ENCODE measurements at places on chromosomes 3 and 15.

GRCh38 chr3:8524249-8524648, 22.6 kb downstream of the LMCD1 start:
- DNase-seq, result no peak

GRCh38 chr3:40691452-40691861, 166.7 kb downstream of the ZNF621 start:
- no peak for DNase-seq

GRCh38 chr3:170226426-170226960, 4.3 kb downstream of the PRKCI start:
- no peak for DNase-seq

- no peak for DNase-seq
These were observed 47.1 kb downstream of the SCAP start for GRCh38 chr3:47428662-47429061.

DNA sequence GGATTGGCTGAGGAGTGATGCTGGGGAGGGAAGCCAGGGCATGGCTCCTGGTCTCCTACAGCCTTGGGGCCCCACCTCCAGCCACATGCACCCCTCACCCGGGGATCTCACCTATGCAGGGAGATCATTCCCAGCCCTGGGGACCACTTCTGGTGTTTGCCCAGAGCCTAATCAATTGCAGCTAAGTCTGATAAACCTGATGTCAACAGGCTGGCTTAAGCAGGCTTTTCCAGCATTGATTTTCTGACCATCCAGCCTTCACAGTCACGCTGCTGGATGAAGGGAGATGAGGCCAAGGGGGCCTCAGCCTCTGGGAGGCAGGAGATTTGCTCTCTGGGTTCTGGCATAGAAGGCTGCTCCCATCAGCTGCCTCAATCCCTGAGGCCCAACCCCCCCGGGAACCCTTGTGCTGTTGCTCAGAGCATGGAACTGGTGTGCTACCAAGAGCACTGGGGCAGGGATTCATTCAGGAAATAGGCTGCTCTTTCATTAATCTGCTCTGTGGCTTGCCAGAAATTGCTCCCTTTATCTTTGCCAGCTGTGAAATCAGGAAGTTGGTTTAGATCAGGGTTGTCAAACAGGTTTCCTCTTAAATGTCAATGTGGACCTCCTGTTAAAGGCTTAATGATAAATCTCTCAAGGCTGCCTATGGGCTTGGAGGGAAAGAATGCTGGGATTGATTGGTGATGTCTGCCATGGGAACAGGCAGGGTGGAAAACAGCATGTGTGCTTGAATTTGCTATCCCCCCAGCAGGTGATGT, 19.0 kb downstream of the FAM3D start:
- no peak for DNase-seq

DNA sequence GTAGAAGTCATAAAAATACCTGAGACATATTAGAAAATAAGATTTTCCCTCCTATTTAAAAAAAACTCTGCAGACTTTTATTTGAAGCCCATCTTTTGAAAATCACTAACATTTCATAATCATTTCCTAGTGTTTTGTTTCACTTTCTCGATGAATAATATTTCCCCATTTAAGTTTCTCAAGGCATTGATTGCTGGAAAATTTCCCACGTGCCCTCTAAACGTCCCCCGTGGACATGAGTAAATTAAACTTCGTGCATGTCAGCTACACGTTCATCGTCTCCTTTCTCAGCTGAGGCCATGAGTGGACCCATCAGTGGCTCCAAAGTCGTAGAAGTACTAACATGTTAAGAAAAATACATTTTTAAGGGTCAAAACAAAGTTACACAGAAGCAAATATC, 2.0 kb upstream of the TM2D3 start:
- no peak for DNase-seq

GRCh38 chr3:179958759-179959158, 78.0 kb downstream of the PEX5L start:
- no peak for DNase-seq

DNA sequence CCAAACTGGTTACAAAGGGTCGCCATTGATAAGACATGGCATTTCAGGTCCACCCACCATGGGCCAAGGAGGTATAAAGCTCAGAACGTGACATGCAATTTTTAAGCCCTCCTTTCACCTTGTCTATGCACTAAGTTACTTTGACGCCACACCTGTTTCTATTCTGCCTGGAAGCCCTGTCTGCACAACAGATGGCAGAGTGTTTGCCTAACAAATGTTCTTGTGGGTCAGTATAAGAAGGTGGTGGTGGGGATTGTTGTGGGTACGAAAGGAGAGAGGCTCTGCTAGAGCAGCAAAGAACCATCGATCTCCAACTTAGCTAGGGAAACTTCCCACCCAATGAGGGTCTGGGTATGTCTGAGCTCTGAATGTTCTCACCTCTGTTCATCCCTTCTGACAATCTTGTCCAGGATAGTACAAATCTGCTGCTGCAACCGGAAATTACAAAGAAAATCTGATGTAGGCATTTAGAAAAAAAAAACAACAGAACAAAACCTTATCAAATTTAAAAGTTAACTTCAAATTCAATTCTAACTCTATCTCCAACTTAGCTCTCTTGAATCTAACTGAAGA, 945.0 kb upstream of the CFAP20DC start:
- DNase-seq, result no peak

GRCh38 chr15:80710635-80711554, 15.8 kb downstream of the ABHD17C start:
- peak; percentile 67 for DNase-seq

DNA sequence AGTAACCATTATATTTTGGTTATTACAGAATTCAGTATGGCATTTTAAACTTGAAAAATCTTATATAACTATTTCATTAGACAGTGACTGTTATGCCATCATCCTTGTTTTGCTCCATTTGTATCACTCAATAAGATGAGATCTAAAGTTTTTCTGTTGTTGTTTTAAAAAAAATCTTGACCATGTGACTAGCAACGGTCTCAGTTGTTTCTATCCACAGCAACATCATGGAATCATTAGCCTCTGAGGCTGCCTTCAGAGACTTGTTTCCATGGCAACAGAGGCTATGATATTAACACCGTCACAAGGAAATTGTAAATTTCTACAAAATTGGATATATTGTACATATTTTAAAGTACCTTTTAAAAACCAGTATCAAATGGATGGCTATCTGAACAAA, 129.8 kb downstream of the DLG1 start:
- no peak for DNase-seq

DNA sequence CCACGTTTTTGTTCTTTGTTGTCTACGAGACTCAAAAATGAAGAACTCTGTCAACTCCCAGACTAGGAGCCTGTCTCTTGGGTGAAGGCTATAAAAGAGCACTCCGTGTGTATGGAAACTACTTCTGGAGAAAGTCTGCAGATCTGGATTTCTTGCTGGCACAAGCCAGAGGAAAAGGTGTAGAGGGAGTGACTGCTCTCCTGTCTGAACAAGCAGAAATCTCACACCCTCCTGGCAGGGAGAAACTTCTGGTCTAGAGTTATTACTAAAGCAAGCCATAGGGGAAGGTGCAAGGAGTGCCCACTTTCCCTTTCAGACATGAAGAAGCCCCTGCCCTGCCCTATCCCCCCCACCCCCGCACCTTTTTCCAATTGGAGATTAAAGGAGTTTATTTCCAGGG, 9.5 kb downstream of the PLAAT1 start:
- DNase-seq, result no peak

DNA sequence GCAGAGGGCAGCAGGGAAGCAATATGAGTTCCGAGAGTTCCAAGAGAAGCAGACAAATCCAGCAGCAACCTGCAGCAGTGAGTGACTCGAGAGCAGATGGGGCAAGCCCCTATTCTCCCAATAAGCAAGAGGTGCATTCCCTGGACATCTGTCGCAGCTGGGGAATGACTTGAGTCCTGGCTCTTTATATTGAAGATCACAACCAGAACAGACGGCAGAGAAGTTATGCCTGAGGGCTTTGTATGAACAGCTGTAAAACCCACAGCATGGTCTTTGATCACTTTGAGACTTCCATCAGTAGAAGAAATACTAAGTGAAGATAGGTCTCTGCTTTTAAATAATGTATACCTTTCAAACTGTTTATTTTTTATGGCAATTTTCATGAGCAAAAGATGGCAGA, 23.6 kb upstream of the C3orf22 start:
- no peak for DNase-seq

- no peak for DNase-seq
These were observed 648.6 kb upstream of the ZNF385D start for GRCh38 chr3:22399566-22399965.

DNA sequence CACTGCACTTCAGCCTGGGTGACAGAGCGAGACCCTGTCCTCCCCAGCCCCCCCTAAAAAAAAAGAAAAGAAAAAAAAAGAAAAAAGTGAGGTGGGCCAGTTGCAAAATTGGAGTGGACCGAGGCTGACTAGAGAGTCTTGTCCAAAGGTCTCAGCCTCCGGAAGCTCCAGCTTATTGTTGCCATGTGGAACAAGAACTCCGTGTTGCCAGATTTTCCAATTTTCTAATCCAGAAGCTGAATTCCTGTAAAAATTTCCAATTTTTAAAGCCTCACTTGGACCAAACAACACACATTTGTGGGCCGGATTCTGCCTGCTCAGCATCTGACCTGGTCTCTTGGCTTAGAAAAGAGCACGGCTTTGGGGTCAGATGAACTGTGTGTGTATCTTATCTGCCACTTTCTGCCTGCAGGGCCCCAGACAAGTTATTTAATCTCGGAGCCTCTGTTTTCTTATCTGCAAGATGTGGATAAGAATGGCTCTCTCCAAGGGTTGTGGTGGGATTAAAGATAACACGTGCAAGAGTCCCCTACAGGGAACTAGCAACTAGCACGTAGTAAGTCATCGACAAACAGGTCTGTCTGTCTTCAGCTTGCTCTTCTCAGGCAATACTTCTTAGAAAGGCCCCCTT, 73.7 kb upstream of the TLE3 start:
- DNase-seq, result no peak

GRCh38 chr15:63049783-63050371, 7.3 kb downstream of the TPM1 start:
- DNase-seq, result no peak

DNA sequence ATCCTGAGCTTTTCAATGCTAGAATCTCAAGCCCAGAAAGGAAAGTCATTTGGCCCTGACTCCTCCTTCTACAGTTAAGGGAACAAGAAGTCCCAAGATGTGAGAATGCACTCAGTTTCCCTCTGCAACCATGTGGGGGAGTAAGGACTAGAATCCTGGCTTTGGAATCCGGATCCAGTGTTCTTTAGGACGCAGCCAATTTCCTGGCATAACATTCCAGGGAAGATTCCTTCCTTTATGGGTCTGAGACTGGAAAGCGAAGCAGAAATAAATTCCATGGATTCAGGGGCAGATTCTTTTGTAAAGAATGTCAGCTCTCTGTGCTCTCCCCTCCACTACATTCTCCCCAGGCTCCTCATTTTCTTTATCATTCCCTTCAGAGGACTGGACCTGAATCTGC, 151.8 kb upstream of the SOX14 start:
- no peak for DNase-seq

GRCh38 chr15:64912379-64913325, 950 bp downstream of the ANKDD1A start:
- DNase-seq, result no peak
